NB4 (cell line): ENCODE measurements at places on chromosomes 1 and 21.
A peak's percentile ranks its signal among the peaks of the same experiment; 100 is the strongest.

DNA sequence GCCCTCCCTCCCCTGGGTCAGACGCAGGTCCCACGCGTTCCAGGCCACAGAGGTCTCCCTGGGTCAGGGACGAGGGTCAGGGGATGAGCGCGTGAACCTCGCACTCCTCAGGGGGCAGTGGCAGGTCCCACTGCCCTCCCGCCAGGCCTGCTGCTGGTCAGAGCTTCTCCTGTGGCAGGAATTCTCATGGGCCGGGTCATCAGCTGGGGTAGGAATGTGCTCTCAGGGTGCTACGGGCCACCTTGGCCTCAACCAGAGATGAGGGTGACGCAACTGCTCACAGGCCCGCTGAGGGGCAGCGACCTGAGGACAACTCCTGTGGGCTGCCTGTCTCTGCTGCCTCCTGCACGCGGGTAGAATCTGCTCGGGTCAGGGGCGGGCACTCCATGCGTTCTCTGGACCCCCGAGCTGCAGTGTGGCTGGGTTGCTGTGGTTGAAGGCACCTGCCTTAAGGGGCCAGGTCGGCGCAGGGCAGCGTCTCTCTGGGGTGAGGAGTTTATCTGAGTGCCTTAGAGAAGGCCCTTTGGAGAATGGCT, 128.8 kb downstream of the PRDM16 start:
- DNase-seq: no peak

GRCh38 chr1:214439352-214440119, 111.9 kb downstream of the PTPN14 start:
- DNase-seq: peak; percentile 88

DNA sequence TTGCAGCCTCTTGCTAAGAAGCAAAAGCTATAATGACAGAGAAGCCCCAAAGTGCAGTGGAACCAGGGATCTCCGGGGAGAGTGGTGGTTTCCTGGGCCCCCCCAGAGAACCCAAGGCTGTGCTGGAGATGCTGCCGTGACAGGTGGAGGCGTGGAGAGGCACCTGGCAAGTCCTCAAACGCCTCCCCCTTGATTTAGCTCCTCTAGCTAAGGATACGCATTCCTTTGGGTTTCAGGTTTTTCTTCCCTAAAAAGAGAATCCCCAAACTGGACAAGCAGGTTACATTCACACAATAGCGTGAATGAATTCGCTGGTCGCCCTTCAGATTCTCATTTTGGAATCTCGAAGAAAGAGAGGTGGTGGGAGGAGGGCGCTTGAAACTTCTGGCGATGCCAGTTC, 853 bp upstream of the ATP1A1 start:
- DNase-seq: no peak

DNA sequence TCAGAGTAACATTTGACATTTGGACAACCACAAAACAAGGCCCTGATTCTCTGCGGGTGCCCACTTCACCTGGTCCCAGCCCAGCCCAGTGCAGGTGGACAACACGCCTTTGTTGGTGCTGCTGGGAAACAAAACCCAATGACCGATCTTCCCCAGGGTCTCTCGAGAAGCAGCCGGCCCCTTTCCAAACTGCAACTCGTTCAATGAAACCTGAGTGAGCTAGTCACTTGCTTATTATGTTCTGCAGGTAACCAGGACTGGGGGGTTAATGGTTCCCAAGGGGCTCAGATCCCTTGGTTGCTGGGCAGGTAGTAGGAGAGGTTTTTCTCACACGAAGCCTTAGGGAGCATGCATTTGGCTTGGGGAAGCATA, 42.9 kb downstream of the ABCG1 start:
- no peak for DNase-seq

DNA sequence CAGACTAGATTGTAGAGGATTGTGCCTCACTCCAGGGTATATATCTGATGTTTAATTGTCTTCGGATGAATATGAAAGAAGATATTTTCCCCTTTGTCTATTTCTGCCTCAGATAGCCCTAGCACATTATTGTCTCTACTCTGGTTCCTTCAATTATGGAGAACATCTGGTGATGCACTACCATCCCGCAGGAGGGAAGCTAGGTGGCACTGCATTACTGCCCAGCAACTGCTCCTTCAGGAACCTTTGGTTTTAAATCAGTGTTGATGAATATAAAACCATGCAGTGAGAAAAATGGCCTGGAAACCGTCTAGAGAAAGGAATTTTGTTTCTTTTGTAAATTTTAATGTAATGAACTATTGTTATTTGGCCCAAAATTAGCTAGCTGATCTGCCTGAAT, 68.5 kb downstream of the GPR88 start:
- peak; percentile 27 for DNase-seq

- no peak for DNase-seq
Observed at GRCh38 chr1:203442821-203443220, 32.8 kb upstream of the PRELP start.

GRCh38 chr1:156539818-156540355, 32.5 kb downstream of the IQGAP3 start:
- DNase-seq: no peak

DNA sequence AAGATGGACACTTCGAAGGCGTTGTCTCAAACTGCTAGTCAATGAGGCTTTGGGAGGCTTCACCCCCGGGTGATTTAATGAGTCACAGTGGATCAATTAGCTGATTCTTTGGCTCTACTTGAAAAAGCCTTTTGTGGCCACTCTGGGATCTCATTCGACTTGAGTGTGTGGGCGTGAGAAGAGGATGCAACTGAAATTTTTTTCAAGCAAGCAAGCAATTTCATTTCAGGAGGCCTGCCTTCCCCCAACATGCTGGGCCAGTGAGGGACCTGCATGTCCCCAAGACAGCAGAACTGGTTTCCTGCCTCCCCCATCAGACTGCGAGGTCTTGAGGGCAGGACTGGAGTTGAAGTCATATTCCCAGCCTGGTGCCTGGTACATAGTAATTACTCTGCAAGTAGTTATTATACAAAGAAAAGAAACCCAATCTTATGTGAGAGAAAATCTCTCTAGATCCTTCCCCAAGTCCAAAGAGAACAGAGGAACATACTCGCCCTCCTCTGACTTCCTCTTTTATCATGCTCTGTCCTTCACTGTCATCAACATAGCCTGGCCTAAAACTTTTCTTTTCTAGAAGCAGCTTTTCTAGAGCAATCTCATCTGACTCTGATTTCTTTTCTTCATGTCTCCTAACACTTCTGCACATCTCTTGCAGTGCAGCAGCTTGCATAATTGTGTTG, 22.7 kb downstream of the SYT6 start:
- peak; percentile 52 for DNase-seq

- no peak for DNase-seq
Observed at GRCh38 chr1:184014271-184014670, 23.3 kb downstream of the COLGALT2 start.

GRCh38 chr21:43865540-43866259, 677 bp downstream of the AGPAT3 start:
- peak; percentile 54 for DNase-seq

GRCh38 chr1:159141584-159142390, 29.6 kb upstream of the CADM3 start:
- DNase-seq: no peak

DNA sequence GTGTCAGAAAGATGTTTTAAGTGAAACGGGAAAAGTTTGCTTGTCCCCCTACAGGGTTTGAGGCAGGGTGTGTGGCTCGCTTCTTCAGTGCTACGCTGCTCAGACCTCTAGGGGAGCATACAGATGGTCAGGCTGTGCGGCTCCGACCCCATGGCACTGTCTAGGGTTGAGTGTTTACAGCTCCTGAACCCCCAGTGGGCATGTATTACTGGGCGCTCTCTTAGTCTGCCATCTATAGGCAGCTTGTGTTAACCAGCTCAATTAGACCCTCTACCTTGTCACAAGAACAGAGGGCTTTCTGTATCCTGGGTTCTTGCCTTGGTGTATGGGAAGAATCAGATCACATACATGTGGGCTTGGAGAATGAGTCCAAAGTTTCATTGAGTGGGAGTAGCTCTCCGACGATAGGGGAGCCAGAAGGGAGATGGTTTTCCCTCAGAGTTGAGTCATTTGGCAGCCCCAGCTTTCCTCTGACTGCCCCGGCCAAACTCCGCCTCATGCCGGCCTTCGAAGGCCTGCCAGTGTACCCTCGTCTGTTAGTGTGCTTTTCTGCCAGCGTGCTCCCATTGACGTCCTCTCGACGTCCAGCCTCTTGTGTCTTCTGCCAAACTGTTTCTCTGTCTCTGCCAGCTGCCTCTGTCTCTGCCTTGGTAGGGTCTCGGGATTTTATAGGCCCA, 38.6 kb upstream of the ADGRL4 start:
- peak; percentile 11 for DNase-seq

DNA sequence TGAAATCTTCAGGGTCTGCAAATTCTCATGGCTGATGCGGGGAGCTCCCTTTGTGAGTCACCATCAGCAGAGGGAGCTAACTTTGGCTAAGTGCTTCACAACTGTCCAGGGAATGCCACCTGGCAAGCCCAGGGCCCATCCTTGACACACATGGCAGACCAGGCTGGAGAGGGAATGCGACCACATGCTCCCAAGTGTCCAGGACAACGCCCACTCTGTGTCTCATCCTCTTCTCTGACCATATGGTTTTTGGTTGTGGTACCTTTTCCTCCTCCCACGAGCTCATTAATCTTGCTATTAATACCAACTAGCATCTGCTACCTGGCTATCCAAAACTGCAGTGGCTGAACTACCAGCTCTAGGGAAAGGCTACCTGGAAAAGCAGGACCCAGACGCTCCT, 37.1 kb upstream of the CLSTN1 start:
- DNase-seq: no peak

- no peak for DNase-seq
Observed at GRCh38 chr1:116564426-116564825, 6.4 kb downstream of the CD58 start.

GRCh38 chr1:184425449-184426277, 38.8 kb downstream of the C1orf21 start:
- DNase-seq: no peak
